ENCODE measurements at places on chromosomes 3 and 15.

DNA sequence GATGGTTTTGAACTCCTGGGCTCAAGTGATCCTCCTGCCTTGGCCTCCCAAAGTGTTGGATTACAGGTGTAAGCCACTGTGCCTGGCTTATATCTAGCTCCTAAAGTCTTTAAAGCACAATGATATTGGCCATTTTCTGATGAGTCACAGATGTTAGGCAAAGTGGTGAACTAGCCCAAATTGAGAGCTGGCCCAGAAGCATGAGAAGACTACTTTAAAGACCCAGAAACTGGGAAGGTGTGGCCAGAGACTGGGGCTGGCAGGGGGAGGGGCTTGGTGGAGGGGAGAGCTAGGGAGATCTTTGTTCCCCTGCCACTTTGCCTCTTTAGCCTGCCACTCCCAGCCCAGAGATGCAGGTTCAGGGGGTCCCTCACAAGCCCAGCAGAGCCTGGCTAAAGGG lies 21.6 kb downstream of the CHRNA3 start:
- no peak for DNase-seq

GRCh38 chr3:21944251-21944650 lies 193.2 kb upstream of the ZNF385D start:
- no peak for DNase-seq

DNA sequence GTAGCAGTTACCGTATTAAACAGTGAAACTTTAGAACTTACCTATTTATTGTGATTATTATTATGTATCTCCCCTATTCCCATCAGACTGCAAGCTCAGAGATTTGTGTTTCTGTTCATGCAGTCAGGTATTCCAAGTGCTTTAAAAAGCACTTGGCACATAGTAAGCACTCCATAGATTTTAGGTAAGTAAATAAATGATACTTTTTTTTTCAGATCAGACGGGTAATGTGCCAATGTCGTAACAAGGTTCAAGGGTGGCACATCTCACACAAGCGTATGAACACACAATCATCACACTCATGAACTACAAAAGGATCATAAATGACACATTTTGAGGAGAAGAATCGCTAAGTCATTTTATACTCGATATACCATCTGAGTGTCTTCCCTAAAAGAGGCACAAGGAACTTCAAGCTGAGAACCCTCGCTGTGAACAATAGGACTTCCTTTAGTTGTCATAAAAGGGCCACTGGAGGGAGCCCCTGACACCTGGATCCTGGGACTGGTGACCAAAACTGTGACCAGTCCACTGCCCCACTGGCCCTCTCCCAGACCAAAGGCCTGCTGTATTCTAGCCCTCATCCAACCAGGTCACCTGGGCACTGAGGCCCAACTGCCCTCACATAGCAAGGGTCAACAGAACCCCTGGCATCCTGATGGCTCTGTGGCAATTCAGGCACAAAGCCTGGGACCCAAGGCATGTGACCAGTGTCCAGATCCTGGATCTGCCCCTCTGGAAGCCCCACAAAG lies 32.1 kb downstream of the KIF9 start:
- DNase-seq = no peak

DNA sequence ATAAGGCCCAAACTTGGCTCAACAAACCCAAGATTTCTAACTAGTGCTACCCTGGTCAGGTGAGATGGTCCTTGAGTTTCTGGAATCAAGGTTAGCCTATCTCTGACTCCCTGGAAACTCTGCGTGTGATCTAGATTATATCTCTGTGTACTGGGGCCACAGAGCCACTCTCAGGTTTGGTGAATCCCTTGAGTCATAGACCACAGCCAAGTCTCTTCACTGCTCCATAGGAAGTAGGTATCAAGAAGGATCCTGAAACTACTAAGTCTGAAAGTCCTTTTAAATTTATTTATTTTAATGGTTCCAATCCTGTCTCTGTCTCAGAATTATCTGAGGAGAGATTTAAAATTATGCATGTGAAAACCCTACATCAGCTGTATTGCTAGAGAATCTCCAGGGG lies 99.1 kb downstream of the TUSC7 start:
- DNase-seq = no peak
